CD4-positive, alpha-beta T cell (primary cell): ENCODE measurements at places on chromosomes 16 and 17. TPM values are rescaled to one million over a fixed set of nuclear protein-coding genes. Genes with fewer than 3 reads are reported as not detected.

Gene PRAC1
- not detected for total RNA-seq

Gene RCVRN
- not detected for total RNA-seq

Gene MLKL
- total RNA-seq: 29.1 TPM

Gene NAA38
- total RNA-seq: 16.3 TPM

Gene SYNGR3
- 3.9 TPM for total RNA-seq

Gene CREBBP
- 145 TPM for total RNA-seq

Gene LRRC75A
- total RNA-seq: 1.5 TPM

Gene SAMD14
- 0.53 TPM for total RNA-seq

Gene SHCBP1
- total RNA-seq: 0.69 TPM

Gene TBX2
- not detected for total RNA-seq

DNA sequence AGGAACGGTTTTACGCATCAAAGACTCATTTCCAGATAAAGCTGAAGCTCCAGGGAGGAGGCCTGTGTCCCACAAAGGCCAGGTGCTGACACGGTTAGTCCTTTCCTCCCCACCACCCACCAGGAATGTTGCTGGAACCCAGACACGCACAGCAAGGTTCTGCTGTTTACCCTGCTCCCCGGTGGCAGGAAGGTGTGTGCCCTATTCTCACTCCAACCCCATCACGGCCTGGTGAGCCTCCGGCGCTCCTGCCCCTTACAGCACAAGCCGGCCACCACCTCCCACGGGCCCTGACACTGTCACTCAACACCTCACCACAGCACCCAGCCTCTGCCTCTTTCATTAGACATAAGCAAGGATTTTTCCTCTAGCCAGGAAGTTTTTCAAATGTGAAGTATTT lies 47.8 kb downstream of the ANKRD11 start:
- H3K27ac ChIP-seq: no peak overlapping the region
- peaks cover 6% of the 10 kb centered on the region for H3K36me3 ChIP-seq
- H3K4me3 ChIP-seq: no peak overlapping the region

- no peak for DNase-seq
- H3K27ac ChIP-seq: no peak overlapping the region
- H3K4me3 ChIP-seq: no peak overlapping the region
- no peaks in the 10 kb centered on the region for H3K4me1 ChIP-seq
- H3K36me3 ChIP-seq: no peaks in the 10 kb centered on the region
- H3K27me3 ChIP-seq: no peaks in the 10 kb centered on the region
Observed at GRCh38 chr16:13242201-13242600, 340.8 kb downstream of the SHISA9 start.

GRCh38 chr17:32917081-32917480 lies 10.9 kb upstream of the TMEM98 start:
- no peaks in the 10 kb centered on the region for H3K36me3 ChIP-seq
- H3K4me3 ChIP-seq: no peak overlapping the region
- no peaks in the 10 kb centered on the region for H3K27me3 ChIP-seq
- H3K4me1 ChIP-seq: no peaks in the 10 kb centered on the region
- no peak for DNase-seq

GRCh38 chr16:89484923-89485679 lies 5.3 kb downstream of the ANKRD11 start:
- H3K4me1 ChIP-seq: peaks cover 81% of the 10 kb centered on the region
- peak overlapping the region; percentile 24 for H3K4me3 ChIP-seq
- H3K27ac ChIP-seq: peak overlapping the region; percentile 25
- no peaks in the 10 kb centered on the region for H3K27me3 ChIP-seq
- H3K36me3 ChIP-seq: peaks cover 3% of the 10 kb centered on the region

DNA sequence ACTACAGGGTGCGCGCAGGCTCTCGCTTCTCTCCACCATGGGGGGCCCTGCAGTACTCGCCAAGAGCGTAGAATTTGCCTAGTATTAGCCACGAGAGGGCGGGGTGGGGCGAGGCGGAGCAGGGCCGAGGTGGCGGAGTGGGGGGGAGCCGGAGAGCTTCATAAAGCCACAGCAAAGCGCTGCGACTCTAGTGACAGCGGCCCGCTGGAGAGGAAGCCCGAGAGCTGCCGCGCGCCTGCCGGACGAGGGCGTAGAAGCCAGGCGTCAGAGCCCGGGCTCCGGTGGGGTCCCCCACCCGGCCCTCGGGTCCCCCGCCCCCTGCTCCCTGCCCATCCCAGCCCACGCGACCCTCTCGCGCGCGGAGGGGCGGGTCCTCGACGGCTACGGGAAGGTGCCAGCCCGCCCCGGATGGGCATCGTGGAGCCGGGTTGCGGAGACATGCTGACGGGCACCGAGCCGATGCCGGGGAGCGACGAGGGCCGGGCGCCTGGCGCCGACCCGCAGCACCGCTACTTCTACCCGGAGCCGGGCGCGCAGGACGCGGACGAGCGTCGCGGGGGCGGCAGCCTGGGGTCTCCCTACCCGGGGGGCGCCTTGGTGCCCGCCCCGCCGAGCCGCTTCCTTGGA lies at the start of gene TBX21:
TSS of gene TBX21 (plus strand) at position 190 of the 627 bp plus-strand sequence. CDS start at position 409, 219 bp downstream.
- peak; percentile 95 for DNase-seq
- peak within 1 kb of the TSS; percentile 90 for H3K4me3 ChIP-seq
- no peaks in the 10 kb centered on the region for H3K27me3 ChIP-seq
- peaks cover 67% of the 10 kb centered on the region for H3K4me1 ChIP-seq
- H3K36me3 ChIP-seq: no peaks in the 10 kb centered on the region
- H3K27ac ChIP-seq: peak within 1 kb of the TSS; percentile 64

DNA sequence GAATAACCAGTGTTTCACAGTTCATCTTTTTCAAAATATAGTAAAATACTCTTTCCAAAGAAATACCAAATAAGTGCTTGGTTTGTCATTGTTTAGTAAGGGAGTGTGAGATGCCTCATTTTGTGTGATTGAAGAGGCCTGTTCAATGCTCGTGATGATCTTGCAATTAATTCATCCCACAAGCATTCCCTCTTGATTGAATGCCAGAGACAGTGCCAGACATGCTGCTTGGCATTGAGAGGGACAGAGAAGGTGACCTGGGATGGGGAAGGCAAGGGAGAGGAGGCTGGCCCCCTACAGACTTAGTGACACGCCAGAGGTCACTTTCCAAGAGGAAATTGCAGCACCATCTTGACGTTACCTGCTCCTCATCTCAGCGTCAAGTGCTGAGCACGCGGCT lies 49.3 kb downstream of the CLEC16A start:
- peaks cover 62% of the 10 kb centered on the region for H3K36me3 ChIP-seq
- H3K4me1 ChIP-seq: peaks cover 23% of the 10 kb centered on the region
- no peak for DNase-seq
- H3K4me3 ChIP-seq: no peak overlapping the region

DNA sequence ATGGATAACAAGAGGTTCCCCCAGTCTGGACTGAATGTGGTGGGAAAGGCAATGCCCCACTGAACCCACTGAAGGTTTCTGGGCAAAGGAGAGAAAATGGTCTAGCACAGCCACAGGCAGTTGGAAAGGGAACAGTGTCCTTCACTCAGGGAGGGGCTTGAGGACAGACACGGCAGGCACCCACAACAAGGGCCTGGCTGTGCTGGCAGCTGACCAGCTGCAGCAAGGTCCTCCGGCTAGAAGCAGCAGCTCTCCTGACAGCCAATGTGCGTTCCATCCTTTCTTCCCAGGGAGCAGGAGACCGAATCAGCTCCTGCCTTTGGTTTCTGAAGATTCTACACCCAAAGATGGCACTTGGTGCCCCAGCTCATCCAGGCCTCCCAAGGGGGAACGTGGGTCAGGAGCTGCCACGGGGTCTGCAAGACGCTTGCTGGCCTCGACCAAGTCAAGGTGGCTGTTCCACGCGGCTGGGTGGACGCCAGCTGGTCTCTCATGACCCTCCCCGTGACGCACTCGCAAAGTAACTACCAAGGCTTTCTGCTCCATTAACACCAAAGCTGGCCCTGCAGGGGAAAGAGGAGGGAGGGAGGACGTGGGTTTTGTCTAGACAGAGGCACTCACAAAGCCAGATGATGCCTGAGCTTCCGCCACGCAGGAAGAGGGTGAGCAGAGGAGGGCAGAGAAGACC lies 11.1 kb downstream of the ABR start:
- H3K27me3 ChIP-seq: no peaks in the 10 kb centered on the region
- no peak overlapping the region for H3K27ac ChIP-seq
- H3K4me1 ChIP-seq: no peaks in the 10 kb centered on the region

- H3K27me3 ChIP-seq: no peaks in the 10 kb centered on the region
- H3K4me3 ChIP-seq: no peak overlapping the region
- DNase-seq: no peak
- no peaks in the 10 kb centered on the region for H3K36me3 ChIP-seq
- no peak overlapping the region for H3K27ac ChIP-seq
Observed at GRCh38 chr16:31167315-31167714, 12.6 kb upstream of the FUS start.

DNA sequence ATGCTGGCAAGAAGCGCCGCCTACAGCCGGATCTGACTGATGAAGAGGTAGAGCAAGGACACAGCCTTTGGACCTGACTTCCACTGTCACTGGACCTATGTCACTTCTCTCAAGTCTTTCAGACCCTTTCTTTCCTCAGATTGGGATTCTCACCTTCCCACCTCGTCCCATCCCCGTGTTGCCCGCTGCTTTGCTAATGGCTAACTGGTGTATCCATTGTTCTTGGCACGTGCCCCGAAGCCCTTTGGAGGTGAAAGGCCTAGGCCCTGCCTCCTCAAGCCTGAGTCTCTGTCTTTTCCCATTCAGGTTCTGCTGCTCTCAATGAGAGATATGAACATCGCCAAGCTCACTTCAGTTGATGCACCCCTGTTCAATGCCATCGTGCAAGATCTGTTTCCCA lies 53.3 kb upstream of the KDM6B start:
- H3K27me3 ChIP-seq: peaks cover 10% of the 10 kb centered on the region
- H3K4me3 ChIP-seq: no peak overlapping the region
- no peaks in the 10 kb centered on the region for H3K4me1 ChIP-seq
- no peak for DNase-seq

DNA sequence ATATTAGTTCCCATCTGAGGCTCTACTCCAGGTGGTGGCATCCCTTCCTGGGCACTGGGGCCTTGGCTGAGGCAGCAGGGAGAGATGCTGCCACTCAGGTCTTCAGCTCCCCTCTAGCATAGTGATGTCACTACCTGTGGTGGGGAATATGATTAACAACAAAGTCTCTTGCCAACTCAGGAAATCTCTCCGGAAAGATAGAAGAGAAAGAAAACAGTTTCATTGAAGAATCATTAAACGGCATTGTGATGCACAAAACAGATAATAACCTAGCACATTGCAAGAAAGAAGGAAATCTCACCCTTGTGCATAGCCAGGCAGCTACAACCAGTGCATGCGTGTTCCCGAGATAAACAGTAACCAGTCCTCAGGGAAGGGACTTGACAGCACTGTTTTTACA lies 12.2 kb upstream of the ZNF267 start:
- no peaks in the 10 kb centered on the region for H3K36me3 ChIP-seq
- H3K27ac ChIP-seq: peak overlapping the region; percentile 46
- peaks cover 18% of the 10 kb centered on the region for H3K4me1 ChIP-seq
- H3K27me3 ChIP-seq: no peaks in the 10 kb centered on the region

DNA sequence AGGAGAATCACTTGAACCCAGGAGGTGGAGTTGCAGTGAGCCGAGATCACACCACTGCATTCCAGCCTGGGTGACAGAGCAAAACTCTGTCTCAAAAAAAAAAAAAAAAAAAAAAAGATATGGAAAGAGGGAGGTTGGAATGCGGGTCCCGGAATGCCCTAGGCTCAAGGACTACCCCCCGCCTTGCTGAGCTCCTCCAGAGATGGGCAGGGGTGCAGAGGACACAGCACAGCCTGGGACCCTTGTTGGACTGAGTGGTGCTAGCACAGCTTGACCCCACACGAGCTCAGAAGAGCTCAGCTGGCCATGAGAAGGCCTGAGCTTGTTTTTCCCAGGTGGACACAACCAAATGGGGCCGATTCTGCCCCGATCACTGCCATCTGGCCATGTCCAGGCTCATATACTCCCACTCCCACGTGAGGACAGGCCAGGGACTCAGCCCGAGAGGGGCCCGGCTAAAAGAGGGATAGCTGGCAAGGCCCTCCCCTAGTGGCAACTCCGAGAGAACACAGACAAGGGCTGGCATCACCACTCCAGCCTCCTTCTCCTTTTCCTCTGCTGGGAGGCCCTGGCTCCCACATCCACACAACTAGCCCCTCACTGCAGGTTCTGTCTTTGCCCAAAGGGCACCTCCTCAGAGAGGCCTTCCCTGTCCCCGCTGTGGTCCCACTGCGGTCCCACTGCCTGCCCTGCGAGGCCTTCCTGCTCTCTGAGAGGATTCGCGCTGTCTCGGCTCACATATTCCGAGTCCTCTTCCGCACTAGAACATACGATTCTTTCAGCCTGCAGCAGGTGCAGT lies 11.0 kb downstream of the SGCA start:
- no peak overlapping the region for H3K4me3 ChIP-seq
- H3K27ac ChIP-seq: no peak overlapping the region
- no peak for DNase-seq
- H3K4me1 ChIP-seq: peaks cover 11% of the 10 kb centered on the region
- H3K27me3 ChIP-seq: no peaks in the 10 kb centered on the region
- H3K36me3 ChIP-seq: no peaks in the 10 kb centered on the region

- H3K27me3 ChIP-seq: no peaks in the 10 kb centered on the region
- no peak overlapping the region for H3K27ac ChIP-seq
- no peaks in the 10 kb centered on the region for H3K4me1 ChIP-seq
Observed at GRCh38 chr16:4833584-4833983, 13.5 kb downstream of the GLYR1 start.

DNA sequence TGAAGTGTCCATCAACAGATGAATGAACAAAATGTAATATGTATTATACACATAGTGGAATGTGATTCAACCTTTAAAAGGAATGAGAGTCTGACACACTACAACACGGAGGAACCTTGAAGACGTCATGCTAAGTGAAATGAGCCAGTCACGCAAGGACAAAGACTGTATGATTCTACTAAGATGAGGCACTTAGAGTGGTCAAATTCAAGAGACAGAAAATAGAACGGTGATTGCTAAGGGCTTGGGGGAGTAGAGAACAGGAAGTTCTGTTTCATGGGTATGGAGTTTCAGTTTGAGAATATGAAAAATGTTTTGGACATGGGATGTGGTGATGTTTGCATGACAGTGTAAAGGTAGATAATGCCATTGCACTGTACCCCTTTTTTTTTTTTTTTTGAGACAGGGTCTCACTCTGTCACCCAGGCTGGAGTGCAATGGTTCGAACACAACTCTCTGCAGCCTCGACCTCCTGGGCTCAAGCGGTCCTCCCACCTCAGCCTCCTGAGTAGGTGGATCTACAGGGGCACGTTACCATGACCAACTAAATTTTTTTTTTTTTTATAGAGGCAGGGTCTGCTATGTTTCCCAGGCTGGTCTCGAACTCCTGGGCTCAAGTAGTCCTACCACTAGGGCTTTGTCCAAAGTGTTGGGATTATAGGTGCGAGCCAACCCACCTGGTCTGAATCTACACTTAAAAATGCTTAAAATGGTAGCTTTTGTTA lies 2.9 kb upstream of the CCDC102A start:
- no peaks in the 10 kb centered on the region for H3K36me3 ChIP-seq
- no peak overlapping the region for H3K4me3 ChIP-seq
- H3K27ac ChIP-seq: no peak overlapping the region
- H3K4me1 ChIP-seq: peaks cover 74% of the 10 kb centered on the region

DNA sequence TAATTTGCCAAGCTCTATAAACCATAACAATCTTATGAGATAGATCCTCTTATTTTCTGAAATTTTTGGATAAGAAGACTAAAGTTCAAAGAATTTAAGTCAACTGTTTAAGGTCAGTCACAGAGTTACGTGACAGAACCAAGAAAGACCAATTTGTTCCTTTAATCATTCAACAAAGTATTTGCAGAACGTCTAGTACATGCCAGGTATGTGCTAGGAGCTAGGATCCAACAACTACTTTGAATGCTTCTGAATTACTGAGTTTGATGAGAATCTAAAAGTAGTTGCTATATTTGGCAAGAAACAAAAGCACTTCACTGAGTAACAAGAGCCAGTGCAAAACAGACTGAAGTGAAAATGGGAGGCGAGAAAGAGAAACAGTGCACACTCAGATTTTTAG lies 15.0 kb downstream of the GLOD4 start:
- no peak overlapping the region for H3K27ac ChIP-seq
- H3K27me3 ChIP-seq: no peaks in the 10 kb centered on the region
- peaks cover 64% of the 10 kb centered on the region for H3K36me3 ChIP-seq
- no peak for DNase-seq
- no peaks in the 10 kb centered on the region for H3K4me1 ChIP-seq
